K562 (cell line): ENCODE measurements at places on chromosomes 16 and 17. TPM values are rescaled to one million over a fixed set of nuclear protein-coding genes. Genes with fewer than 3 reads are reported as not detected.
A peak's percentile ranks its signal among the peaks of the same experiment; 100 is the strongest.

DNA sequence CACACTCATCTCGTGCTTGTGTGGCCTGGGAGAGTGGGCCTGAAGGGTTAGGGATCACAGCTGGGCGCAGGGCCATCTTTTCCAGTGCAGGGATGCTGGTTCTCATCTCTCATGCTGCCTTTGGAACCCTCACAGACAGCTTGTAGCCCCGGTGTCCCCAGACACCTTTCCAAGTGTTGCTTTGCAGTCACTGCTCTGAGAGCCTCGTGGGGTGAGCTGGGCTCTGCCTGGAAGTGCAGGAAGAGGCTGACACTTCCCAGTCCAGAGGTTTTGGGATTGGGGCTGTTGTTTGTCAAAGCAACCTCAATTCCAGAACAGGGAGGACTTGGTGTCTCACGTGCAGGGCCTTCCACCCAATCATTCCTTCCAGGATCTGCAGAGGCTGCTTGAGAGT, 28.2 kb downstream of the TBX4 start:
- DNase-seq, result no peak

The CCL23 gene
- polyA plus RNA-seq, result not detected in 2 replicates

GRCh38 chr17:73797594-73798110, 153.4 kb upstream of the SDK2 start:
- no peak for DNase-seq

GRCh38 chr17:57463103-57463885, 207.0 kb downstream of the MSI2 start:
- DNase-seq, result peak; percentile 35

The GJC1 gene
- 0.04 and 0.20 TPM in 2 replicates for polyA plus RNA-seq

DNA sequence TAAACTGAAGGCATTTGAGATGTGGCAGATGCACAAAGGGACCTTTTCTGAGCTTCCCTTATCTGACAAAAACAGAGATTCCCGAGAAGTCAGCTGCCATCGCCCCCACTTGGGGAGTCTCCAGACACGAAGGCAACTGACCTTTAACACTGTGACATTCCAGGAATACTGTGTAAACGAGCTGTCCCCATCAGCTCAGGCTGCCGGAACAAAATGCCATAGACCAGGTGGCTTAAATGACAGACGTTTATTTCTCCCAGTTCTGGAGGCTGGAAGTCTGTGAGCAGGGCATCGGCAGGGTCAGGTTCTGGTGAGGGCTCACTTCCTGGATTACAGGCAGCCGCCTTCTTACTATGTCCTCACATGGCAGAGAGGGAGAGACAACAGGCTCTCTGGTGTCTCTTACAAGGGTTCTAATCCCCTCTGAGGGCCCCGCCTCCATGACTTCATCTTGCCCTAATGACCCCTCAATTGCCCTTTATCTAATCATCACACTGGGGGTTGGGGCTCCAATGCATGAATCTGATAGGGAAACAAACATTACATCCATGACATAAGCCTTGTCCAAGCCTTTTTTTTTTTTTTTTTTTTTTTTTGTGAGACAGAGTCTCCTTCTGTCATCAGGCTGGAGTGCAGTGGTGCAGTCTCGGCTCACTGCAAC, 178.5 kb upstream of the RPL38 start:
- DNase-seq, result peak; percentile 16

The EME1 gene
- 28.7 TPM in 2 replicates for polyA plus RNA-seq

DNA sequence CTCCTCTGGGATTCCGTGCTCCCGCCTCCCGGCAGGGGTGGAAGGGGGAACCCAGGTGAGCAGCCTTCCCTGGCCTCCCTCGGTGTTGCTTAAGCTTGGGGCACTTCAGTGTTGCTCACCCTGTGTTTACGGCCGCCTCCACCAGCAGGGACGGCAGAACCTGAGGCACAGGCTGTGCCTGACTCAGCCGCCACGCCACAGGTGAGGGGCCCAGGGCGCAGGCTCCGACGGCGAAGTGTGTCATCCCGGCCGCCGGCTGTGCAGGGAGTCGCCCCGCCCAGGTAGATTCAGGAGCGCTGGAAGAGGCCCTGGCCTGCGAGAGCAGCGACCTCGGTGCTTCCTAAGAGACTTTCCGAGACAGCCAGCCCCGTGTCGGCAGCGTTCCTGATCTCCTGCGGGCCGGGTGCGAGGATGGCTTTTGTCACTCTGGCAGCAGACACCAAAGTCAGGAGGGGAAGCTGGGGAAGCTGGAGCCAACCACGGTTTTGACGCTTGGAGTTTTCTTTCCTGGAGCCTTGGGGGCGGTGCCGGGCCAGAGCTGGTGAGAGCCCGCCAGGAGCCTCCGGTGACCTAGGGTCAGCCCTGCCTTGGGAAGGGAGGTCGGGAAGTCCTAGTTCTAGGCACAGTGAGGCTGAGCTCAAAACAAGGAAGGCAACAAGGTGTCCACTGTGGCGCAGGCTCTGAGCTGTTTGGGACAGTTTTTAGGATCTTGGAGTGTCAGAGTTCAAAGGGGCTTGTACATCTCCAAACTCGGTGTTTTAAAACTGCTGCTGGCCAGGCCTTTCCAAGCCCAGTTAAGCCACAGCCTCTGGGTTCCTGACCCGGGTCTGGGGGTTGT, 2.1 kb downstream of the GSE1 start:
- no peak for DNase-seq

The PRSS33 gene
- polyA plus RNA-seq, result not detected in 2 replicates

The ACSM2B gene
- 0.68 TPM in 1 of 2 replicates, not detected in the other for polyA plus RNA-seq

GRCh38 chr17:78558989-78559388, 18.2 kb downstream of the DNAH17 start:
- no peak for DNase-seq

DNA sequence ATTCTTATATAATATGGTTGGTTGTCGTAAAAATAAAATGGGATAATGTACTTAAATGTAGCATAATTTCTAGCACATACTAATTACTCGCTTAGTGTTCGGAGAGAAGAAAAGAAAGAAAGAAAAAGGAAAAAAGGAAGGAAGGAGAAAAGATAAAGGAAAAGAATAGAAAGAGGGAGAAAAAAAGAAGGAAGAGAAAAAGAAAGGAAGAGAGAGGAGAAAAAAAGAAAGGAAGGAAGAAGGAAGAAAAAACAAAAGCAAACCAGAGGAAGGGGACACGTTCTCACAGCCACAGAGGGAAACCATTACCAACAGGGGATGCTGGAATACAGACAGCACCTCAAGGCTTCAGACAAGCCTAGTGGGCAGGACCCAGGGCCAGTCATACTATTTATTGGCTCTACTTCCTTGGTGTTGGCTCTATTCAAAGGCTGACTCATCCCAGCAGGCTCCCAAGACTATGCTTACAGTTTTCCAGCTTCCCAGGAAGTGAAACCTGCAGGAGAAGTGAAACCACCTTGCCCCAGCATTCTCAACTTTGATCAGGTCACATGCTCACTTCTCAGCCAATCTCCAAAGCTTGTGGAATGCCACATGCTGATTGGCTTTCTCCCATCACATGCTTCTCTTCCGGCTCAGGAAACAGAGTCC, 273.5 kb upstream of the IRX5 start:
- no peak for DNase-seq

DNA sequence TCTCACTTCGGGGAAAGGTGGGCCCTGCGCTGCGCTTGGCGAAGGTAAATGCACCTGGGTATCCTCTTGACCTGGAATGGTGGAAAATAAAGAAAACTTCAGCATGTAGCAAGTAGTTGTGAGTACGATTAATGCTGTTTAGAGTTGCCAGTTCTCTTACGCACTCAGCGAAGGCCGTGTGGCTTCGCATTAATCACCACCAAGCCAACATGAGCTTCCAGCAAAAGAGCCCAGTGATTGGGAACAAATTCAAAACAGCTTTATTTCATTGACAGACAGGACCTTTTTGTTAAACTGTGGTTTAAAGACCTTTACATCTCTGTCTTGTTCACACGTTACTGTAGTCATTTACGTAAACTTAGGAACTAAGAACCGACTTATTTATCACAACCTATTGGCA, 531.4 kb downstream of the MAF start:
- no peak for DNase-seq

DNA sequence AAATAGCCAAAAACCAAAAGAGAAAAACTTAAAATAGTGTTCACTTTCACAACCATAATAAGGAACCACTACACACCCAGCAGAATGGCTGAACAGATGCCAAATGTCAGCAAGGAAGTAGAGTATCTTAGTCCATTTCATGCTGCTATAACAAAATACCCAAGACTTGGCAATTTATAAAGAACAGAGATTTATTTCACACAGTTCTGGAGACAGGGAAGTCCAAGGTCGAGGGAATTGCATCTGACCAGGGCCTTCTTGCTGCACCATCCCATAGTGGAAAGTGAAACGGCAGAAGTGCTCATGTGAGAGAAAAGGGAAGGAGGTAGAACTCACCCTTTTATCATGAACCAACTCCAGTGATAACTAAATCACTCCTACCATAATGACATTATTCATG, 33.8 kb upstream of the CCL22 start:
- no peak for DNase-seq

- peak; percentile 75 for DNase-seq
Observed at GRCh38 chr16:88810166-88810911, 1.4 kb downstream of the APRT start.

The CEP20 gene
- 66.4 and 70.1 TPM in 2 replicates for polyA plus RNA-seq

GRCh38 chr16:86524029-86524428, 13.7 kb downstream of the FOXF1 start:
- DNase-seq, result no peak

The SLC6A2 gene
- not detected in 2 replicates for polyA plus RNA-seq

The TMEM98 gene
- polyA plus RNA-seq, result 84.7 and 92.1 TPM in 2 replicates

DNA sequence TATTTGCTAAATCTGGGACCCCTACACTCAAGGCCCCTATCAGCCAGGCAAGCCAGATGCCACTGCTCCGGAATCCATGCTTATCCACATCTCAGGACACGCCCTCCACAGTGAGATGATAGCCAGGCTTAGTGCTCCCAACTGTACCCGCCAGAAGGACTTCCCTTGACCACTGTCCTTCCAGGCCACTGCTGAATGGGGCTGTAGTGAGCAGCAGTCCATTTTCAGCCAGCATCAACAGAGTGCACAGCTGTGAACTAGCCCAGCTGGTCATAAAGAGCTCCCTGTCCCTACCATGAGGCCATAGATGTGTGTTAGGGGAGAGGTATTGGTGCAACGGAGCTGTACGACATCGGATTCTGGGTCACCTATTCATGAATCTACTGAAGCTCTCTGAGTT, 13.0 kb upstream of the MED9 start:
- DNase-seq, result no peak

The KRTAP17-1 gene
- not detected in 2 replicates for polyA plus RNA-seq

The ITGAL gene
- not detected in 2 replicates for polyA plus RNA-seq

The ALOXE3 gene
- polyA plus RNA-seq, result 0.04 TPM in 1 of 2 replicates, not detected in the other

GRCh38 chr16:87744750-87745514, 20.9 kb downstream of the KLHDC4 start:
- no peak for DNase-seq

- DNase-seq, result no peak
Observed at GRCh38 chr16:15466886-15467781, 32.7 kb downstream of the BMERB1 start.

GRCh38 chr17:45745601-45746494, 38.3 kb upstream of the CRHR1 start:
- no peak for DNase-seq

DNA sequence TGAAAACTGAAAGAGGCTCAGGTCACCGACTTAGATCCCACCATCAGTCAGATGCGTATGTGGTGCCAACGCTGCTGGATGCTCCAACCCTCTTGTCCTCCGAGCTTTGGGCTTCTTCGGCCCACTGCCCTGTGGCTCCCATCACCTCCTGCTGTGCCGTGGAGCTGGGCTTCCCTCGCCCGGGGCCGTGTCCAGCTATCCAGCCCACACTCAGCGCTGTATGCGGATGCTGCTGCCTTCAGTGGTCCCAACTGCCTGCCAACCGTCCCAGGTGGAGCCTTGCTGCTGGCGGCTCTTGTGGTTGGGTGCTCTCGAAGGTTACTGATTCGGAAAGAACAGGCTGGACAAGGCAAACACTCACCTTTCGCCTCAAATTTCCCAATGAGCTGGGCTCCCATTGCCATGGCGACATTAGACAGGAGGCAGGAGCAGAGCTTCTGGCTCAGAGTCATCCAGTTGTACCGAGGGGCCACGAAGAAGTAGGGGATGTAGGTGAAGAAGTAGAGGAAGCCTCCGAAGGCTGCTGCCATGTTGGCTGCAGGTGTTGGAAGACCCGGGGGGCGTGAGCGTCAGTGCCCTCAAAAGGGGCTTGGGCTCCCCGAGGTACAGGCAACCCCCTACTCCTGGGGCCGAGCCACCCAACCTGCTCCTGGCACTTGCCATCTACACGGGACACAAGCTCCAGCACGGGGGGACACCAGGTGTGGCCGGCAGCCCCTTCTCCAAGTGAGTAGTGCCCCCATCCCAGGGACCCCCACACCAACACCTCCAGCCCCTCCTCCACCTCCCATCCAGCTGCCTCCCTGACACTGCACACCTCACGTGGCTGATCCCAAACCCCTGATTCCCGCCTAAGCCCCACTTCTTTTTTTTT, 32.2 kb downstream of the ABCA3 start:
- no peak for DNase-seq

DNA sequence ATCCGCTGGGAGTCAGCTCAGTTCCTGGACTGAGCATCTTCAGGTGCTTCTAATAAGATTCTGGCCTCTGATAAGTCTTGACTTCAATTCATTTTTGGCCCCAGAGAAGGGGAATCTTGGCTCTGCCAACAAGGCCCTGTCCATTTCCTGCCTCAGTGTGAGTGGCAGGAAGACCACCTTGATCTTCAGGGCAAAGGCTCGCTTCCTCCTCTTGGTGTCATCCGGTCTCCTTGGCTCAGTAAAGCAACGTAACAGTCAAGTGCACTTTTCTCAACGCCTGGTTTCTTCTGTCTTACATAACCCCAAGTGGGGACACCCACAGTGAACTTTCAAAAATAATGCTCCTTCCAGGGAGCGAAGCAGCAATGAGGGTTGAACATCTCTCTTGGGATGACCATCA, 169.8 kb downstream of the PRKCB start:
- DNase-seq, result no peak

The INCA1 gene
- not detected in 2 replicates for polyA plus RNA-seq

- no peak for DNase-seq
Observed at GRCh38 chr16:17939122-17939536, 397.4 kb downstream of the NPIPA8 start.

The HSD3B7 gene
- 39.3 and 43.9 TPM in 2 replicates for polyA plus RNA-seq

DNA sequence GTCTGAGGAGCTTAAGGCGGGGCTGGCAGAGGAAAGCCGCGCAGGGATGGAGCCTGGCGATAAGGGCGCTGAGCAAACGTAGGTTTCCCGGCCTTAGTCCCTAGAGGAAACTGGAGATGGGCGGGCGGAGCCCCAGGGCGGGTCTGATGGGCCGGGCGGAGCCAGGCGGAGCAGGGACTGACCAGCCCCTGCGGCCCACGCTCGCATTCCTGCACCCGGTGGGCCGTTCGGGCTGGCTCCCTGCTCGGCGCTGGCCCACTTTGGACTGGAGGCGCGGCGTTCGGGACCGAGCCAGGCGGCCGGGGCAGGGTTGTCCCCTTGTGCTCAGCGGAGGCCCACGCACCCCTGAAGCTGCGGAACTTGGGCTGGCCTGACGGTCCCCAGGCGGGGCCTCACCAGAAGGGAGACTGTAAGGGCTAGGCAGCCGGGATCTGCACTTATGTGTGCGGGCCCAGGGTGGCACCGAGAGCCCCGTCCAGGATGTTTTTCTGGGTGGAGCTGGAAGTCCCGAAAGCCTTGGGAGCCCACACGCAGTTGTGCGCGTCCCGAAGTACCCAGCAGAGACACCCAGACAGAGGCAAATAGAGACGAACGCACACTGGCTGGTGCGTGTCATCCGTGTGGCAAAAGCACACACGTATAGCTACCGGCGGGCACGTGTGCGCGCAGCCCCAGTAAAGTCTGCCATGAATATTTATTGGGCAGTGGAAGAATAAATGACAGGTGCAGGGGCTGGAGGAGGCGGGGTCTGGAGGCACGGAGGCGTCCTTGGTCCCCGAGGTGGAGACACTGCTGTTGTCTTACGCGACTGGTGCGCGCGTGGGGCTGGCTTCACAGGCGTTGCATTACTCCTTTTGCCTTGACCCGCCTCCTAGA, 1.4 kb downstream of the PYDC1 start:
- peak; percentile 98 for DNase-seq

- DNase-seq, result peak; percentile 71
Observed at GRCh38 chr17:40219594-40220338, 662 bp downstream of the WIPF2 start.
